ENCODE measurements at places on chromosomes 7 and 10.

- no peak for DNase-seq
Measured at GRCh38 chr7:83921271-83921940, 272.5 kb upstream of the SEMA3E start.

DNA sequence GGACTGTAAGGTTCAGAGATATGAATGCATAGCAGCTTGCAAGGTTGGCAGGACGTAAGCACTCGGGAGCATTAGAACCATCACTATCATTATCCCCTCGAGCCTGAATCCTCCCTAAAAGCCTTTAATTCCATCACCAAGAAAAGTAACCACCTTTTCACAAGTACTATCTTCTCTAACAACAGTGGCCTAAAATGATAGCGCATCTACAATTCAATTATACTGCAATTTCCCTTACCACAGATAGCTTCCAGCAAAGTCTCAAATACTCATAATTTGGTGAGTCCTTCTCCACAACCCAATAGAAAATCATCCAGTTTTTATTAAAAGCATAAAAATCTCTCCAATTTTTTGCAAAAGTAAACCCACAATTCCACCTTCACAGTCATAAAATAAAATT is 42.0 kb downstream of the COL1A2 start:
- DNase-seq, result no peak

DNA sequence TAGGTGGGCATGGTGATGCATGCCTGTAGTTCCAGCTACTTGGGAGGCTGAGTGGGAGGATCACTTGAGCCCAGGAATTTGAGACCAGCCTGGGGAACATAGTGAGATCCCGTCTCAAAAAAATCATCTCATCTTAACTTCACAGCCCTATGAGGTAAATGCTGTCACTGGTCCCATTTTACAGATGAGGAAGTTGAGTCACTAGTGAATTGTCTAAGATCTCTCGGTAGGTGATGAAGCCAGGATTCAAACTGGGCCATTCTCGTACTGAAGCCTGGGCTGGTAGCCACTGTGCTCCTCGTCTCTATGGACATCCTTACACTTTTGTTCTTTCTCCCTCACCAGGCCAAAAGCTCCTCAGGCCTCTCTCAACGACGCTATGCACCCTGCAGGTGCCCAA is 6.4 kb downstream of the SLIT1 start:
- no peak for DNase-seq

DNA sequence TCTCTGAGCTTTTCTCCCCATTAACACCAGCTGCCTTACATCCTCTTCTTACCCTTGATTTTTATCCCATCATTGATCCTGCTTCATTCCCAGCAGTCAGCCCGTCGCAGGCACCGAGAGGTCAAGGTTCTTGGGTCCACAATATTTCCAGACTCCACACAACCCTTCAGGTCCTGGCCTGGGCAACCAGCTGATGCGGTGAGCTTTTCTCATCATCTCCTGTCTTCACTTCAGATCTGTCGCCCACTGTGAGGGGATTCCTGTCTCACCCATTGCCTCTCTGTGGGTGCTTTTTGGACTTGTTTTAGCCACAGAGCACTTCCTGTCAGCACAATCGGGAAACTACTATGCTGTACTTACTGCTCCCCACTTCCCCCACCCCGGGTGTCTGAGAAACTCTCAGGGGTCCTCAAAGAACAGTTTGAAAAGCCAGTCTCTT is 8.4 kb upstream of the PVRIG start:
- no peak for DNase-seq

- peak; percentile 72 for DNase-seq
Measured at GRCh38 chr10:72340510-72341261, 14.0 kb downstream of the DNAJB12 start.

GRCh38 chr10:23472181-23472580 is 33.3 kb downstream of the OTUD1 start:
- no peak for DNase-seq

DNA sequence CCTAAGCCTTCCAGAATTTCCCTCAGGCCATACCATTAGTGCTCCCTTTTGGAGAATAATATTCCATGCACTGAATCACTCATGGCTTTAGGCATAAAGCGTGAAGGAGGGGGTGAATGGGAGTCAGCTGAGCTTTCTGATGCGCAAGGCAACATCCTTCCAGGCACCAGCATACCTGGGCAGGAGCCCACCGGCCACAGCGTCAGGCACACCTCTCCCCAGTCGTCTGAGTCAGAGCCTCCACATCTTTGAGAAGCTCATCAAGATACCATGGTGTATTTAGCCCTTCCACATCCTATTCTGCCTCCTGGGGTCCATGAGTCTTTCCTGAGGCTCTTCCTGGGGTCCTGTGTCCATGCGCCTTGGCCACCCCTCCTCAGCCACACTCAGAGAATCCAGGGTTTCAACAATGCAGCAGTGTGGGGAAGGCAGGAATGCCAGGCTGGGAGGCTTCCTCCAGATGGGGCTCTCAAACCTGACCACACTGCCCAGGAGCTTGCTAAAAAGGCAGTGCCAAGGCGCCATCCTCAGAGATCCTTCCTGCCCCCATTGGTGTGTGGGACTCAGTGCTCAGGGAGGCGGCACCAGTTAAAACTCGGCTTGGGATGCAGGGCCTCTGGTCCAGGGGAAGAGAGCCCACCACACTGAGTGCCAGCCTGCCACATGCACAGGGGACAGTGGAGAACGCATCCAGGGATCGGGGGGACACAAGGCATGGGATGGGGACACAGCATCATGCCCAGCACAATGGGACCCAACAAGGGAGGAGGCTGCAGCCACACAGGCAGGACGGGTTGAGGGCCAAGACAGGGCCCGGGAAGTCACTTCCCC is 31.6 kb downstream of the RASGEF1A start:
- DNase-seq, result peak; percentile 11

DNA sequence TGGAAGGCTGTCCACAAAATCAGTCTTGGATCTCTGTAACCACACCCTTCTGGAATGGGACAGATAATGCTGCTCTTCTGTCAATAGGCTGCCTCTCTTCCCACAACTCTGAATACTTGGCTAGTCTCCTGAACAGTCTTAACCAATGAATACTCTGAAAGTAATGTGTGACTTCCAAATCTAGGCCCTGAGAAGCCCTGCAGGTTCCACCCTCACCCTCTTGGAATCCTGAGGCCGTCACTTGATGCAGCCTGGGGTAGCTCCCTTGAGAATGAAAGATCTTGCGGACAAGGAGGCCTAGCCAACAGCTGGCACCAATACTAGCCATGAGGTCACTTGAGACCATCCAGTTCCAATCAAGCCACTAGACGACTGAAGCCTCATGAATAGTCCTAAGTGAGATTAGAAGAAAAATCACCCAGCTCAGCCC is 109.2 kb downstream of the ARHGAP12 start:
- DNase-seq, result no peak

DNA sequence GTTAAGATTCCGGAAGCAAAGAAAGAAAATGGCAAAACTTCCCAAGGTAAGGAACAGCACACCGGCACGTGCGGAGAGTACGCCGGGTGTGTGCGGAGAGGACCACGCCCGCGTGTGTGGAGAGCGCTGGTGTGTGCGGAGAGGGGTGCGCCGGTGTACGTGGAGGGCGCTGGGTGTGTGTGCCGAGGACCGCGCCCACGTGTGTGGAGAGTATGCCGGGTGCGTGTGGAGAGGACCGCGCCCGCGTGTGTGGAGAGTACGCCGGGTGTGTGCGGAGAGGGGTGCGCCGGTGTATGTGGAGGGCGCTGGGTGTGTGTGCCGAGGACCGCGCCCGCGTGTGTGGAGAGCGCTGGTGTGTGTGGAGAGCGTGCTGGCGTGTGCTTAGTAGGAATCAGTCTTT is 48.6 kb upstream of the DPYSL4 start:
- no peak for DNase-seq

GRCh38 chr7:3916146-3916545 is 615.1 kb downstream of the SDK1 start:
- DNase-seq, result no peak

- no peak for DNase-seq
Measured at GRCh38 chr10:66940965-66941364, 15.1 kb downstream of the LRRTM3 start.

DNA sequence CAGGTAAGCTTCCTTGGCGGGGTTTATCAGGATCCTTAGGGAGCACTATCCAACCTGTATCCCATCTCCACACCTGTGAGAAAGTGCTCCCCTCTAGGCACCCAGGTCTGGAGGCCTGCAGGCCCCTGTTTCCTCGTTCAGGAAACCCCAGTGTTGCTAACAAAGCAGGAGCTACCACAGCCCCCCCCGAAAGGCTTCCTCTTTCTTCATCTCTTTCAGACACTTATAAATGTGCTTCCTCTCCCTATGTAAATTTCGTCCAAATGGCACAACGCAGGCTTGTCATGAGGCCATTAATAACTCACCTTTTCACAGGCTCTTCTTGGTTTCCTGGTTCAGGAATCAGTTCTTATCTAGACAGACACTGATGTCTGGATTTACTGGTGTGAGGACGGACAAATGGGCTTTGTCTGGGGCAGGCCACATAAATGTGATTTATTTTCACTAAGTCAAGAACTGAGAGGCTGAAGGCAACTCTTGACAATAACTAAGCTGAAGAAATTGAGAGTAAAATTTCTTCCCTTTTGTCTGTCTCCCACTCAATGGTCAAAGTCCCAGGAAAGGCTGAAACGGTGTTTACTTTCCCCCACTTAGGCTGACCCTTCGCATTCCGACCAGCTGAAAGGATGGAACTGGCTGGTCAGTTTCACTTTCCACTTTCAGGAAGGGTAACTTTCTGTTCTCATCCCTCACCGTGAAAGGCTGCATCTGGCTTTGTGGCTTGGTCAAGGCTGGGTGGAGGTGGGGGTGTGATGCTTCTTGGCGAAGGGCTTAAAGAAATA is 46.8 kb downstream of the PIK3AP1 start:
- no peak for DNase-seq

DNA sequence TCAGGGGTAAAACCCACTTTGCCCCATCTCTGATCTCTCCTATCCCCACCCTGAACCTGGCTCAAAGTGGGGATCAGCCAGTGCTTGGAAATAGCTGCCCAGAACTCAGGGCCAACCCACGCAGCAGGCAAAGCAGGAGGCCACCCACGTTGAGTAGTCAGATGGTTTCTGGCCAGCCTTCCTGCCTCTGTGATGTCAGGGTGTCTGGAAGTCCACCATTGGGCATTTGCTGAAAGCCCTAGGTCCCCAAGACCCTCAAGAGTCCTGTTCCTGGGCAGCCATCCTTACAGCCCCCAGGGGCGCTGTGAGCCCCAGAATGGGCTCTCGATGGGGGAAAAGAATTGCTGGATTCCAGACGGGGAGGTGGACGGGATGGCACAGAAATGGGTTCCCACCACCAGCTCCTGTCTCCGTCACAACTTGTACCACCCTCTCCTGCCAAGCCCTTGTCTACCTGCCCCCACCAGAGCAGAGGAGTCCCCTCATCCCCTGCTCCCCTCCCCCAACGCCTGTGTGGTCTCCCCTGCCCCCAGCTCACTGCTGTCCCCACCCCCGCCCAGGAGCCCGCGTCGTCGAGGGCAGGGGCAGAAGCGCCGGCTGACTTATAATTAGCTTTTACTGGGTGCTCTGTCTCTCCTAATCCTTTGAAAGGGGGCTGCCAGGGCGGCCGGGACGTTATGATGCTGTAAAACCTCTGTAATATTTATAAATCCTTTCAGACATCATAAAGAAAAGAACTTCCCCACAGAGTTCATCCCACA is 3.9 kb downstream of the MYL10 start:
- peak; percentile 66 for DNase-seq

DNA sequence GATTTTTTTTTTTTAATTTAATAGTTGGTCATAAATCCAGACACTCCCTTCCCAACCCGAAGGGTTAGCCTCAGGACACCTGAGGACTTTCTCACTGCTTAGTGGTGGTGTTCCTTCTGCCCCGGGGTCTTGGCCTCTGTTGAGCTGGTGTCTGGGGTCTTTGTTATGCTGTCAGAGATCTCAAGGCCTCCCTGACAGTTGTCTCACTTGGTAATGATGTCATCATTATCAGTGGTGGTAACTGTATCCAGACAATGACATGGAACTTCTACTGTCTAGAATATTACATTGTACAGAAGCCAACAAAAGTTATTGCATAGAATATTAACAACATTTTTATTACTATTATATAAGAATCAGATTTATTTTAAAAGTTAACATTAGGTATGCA is 32.9 kb downstream of the PPP2R2D start:
- no peak for DNase-seq

DNA sequence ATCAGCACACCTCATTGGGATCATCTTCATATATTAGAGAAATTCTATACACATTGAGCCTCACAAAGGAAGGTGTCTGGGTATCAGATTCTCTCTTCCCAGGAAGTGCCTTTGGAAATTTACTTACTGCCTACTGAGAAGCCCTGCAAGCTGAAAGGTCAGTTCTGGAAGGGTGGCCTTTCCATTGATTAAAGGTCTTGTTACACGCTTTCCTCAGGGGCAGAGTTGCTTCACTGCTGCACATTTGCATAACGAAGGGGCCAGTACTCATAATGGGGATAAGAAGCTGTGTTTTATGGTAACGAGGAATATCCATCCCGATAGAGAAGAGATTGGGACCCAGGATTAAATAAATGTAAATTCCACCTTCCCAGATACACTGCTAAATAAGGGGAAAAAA is 19.4 kb upstream of the IL15RA start:
- no peak for DNase-seq

DNA sequence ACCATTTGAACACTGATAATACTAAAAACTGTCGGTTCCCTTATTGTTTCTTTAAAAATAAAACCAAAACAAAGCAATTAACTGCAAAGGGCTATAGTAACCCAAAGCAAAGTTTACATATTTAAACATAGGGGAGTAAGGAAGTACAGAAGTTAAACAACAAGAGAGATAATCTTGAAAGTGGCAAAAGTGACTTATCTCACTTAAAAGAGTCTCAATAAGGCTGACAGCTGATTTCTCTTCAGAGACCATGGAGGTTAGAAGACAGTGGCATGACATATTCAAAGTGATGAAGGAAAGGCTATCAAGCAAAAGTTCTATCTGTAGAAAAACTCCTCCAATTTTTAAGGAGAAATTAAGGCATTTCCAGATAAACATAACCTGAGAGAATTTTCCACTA is 233.5 kb upstream of the HDAC9 start:
- DNase-seq, result no peak

Data from left hindlimb (tissue), 1 donor.